ENCODE measurements at places on chromosomes 4 and X.

GRCh38 chr4:173525118-173526011 lies 4.7 kb downstream of the HAND2 start:
- no peak for DNase-seq

GRCh38 chr4:140048419-140048995 lies 105.5 kb downstream of the MAML3 start:
- no peak for DNase-seq

GRCh38 chr4:152779513-152780266 lies at the start of the genes ARFIP1 and TIGD4:
Gene ARFIP1 (plus strand): TSS chr4:152779954. CDS start chr4:152829634, 49,680 bp downstream.
Gene TIGD4 (minus strand): TSS chr4:152779730. CDS start chr4:152771004, 8,726 bp downstream.
- peak; percentile 98 for DNase-seq

GRCh38 chr4:99947190-99947578 lies 766 bp upstream of the DNAJB14 start:
- no peak for DNase-seq

GRCh38 chr4:189850239-189850856 lies 90.3 kb upstream of the FRG1 start:
- DNase-seq: no peak

- peak; percentile 35 for DNase-seq
These were observed 1.2 kb downstream of the CPEB2 start for GRCh38 chr4:15003401-15003890.

DNA sequence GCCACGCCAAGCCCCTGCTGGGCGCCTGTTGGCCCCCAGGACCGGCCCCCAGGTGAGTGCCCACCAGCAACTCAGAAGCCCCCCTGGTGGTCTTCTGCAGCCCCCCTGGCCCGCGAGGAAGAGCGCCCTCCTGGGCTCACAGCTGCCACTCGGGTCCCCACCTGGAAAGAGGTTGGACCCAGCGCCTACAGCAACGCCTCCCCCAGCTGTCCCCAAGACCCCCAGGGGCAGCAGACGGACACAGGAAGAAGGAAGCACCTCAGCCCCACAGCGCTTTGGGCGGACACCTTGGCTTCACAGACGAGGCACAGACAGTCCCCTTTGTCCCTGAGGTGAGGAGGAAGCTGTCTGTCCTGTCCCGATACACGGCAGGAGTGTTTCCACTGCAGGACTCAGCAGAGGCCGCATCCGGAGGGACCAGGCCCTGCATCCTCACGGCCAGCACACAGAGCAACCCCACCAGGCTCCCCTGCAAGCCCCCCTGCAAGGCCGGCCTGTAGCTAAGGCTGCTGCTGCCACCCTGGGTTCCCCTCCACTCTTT lies 115.6 kb upstream of the NKX1-1 start:
- no peak for DNase-seq

- no peak for DNase-seq
These were observed 132.8 kb upstream of the MAGEB16 start for GRCh38 chrX:35665311-35665710.

DNA sequence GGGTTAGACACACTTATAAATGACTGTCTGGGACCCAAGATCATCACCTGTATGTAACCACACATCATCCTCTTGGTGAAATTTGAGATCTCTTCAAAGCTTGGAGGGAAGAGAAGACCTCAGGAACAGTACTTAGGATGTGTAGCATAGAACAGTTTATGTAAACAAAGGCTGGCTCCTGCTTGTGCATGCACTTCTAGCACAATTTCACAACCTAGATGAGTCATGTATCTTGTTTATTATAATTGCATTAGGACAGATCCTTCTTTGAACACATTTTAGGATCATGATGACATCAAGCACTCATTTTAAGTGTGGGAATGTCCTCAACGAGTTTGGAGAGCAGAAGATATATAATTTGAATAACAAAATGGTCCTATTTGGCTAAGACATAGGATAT lies 26.3 kb upstream of the ZMAT1 start:
- no peak for DNase-seq

GRCh38 chr4:122100508-122100907 lies 51.6 kb upstream of the BLTP1 start:
- no peak for DNase-seq

- no peak for DNase-seq
These were observed 17.5 kb downstream of the STX18 start for GRCh38 chr4:4524364-4524763.

DNA sequence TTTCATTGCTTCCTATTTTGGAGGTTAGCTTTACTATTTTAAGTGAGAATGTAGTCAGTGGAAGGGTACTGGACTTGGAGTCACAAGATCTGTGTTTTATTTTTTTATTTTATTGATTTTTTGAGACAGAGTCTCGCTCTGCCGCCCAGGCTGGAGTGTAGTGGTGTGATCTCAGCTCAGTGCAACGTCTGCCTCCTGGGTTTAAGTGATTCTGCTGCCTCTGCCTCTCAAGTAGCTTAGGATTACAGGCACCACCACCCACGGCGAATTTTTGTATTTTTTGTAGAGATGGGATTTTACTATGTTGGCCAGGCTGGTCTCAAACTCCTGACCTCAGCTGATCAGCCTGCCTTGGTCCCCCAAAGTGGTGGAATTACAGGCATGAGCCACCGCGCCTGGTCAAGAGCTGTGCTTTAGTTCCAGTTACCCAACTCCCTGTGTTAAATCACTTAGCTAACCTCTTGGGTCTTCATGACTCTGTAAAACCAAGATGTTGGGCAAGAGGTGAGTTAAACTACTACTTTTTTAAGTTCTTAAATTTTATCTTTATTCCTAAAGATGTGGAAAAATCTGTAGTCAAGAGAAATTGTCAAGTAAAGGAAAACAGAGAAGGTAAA lies 11.2 kb downstream of the USP9X start:
- no peak for DNase-seq

GRCh38 chr4:6913350-6913905 lies 3.8 kb downstream of the TBC1D14 start:
- DNase-seq: no peak

DNA sequence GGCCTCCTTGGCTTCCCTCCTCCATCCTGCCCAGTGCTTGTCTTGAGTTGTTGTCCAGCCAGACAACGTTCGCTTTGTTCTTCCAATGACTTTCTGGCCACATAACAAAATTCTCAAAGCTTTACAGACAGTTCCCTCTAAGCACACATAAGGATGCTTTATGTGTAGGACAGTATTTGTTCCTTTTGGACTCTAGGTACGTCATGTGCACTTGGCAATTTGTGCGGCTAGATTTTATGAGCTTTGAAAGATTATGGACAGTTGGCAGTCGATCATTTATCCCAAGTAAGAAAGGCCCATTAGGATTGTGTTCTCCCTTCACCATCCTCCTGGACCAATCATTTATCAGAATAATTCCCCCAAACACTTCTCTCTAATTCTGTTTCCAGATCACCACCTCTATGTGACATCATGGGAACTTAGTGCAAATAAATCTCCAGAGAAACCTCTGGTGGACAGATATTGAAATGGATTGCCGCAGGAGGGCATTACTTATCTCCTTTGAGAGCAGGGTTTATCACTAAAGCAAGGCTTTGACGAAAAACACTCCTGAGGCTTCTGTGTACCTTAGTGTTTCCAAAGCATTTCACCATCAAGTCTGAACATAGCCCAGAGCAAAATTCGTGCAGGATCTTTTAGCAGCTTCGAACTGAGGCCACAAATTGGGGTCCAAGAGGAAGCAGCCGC lies 77.4 kb upstream of the BMPR1B start:
- DNase-seq: no peak

- no peak for DNase-seq
These were observed 866 bp upstream of the EMD start for GRCh38 chrX:154378059-154378798.

- DNase-seq: no peak
These were observed 5.2 kb upstream of the AMBN start for GRCh38 chr4:70586841-70587240.

DNA sequence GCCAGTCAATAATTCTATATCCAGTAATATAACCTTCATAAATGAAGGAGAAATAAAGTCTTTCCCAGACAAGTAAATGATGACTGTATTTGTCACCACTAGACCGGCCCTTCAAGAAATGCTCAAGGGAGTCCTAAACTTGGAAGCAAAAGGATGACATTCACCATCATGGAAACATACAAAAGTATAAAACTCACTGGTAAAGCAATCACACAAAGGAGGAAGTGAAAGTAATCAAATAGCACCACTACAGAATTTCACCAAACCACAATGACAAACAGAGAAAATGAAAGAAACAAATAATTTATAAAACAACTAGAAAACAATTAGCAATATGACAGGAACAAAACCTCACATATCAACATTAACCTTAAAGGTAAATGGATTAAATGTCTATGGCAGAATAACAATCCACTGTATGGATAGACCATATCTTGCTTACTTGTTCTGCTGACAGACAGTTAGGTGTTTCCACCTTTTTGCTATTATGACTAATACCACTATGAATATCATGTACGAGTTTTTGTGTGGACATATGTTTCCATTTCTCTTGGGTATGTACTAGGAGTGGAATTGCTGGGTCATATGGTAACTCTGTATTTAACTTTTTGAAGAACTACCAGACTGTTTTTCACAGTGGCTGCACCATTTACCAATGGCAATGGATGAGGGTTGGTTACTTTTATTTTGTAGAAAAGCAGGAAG lies 44.9 kb downstream of the NAT8L start:
- DNase-seq: no peak

DNA sequence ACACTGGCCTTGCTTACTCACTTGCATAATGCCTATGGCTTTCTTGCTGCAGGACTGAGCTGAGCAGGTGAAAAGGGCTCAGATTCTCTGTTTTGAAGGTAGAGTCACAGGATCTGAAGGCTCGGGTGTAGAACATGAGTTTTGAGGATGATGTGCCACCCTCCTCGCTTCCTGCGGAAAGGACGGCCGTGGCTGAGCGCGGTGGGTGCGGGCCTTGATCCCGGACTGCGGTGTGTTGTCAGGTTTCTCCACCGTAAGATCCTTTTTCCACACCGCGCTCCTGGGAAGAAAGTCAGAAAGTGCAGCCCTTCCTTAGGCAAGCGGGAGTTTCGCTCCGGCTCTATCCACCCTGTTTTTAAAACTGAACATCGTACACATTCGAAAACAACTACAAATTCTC lies 36.2 kb downstream of the ZFP42 start:
- DNase-seq: no peak

- peak; percentile 87 for DNase-seq
These were observed 43.2 kb downstream of the TMEM144 start for GRCh38 chr4:158253350-158253980.

DNA sequence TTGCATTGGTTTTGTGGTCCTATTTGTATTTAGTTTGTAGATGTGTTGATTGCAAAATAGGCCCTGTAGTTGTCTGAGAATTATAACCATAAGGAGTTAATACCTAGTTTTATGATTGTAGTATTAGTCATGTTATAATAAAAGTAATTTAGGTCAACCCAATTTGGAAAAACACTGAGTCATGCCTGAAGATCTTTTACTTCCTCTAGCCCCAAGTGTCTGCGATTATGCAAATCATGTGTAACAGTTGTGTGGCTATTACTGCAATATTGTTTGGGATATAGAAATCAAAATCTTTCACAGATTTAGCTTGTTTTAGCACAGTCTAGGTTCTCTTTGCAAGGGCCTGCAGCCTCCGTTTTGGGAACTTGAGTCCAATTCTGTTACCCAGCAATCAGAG lies 12.6 kb downstream of the SRD5A3 start:
- DNase-seq: no peak

- DNase-seq: no peak
These were observed 178.4 kb downstream of the MGST2 start for GRCh38 chr4:139844057-139844456.

DNA sequence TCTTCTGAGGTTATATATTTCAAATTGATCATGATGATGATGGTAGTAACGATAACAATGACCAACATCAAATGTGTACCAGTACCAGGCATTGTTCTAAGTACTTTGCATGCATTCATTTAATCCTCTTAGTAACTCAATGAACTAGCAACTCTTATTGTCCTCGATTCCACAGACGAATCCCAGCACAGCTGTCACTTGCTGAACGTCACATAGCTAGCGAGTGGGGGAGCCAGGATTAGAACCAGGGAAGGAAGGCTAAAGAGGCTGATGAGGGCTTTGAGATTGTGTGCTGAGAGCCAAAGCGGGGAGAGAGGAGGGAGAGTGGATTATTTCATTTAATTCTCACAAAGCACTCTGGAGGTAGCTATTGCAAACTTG lies 103.6 kb downstream of the PHOX2B start:
- no peak for DNase-seq

DNA sequence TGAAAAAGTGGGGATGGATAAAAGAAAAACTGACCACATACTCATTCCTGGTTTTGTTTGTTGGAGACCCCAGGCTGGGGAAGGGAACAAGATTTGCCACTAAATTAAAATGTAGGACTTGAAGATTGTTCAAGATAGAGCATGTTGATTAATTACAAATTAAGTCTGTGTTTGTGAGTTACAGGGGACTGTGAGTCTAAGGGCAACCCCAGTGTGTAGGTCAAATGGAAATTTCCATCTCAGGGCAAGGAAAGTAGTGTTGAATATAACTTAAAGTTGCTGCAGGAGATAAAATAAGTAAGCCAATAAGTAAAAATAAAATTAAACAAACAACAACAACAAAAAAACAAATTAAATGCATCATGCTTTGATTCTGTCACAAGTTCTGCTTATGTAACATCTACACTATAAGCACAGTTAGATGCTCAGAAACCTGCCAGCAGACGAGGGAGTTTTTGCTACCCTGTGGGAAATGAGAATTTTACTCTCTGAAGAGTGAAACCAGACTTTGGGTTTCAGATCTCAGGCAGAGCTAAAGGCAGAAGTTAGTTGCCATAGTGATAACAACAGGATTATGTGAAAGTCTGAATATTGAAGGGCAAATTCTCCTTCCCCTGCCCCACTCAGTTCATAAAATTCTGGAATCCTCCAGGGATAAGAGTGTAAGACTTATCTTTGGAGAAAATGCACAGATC lies 352.3 kb downstream of the GRXCR1 start:
- DNase-seq: no peak

DNA sequence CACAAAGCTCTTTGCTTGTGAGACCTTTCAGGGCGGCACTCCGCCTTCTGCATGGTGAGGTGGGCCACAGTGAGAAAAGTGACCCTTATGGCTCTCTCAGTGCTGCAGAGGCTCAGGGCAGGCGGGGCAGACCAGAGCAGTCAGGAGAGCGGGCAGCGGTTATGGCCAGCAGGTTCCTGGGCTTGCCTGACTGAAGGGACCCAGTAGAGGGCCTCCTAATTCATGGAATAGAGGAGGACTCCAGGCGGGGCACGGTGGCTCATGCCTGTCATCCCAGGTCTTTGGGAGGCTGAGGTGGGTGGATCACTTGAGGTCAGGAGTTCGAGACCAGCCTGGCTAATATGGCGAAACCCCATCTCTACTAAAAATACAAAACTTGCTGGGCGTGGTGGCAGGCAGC lies 91.4 kb downstream of the CLNK start:
- DNase-seq: no peak

- no peak for DNase-seq
These were observed 39.9 kb upstream of the NFXL1 start for GRCh38 chr4:47954245-47954644.

DNA sequence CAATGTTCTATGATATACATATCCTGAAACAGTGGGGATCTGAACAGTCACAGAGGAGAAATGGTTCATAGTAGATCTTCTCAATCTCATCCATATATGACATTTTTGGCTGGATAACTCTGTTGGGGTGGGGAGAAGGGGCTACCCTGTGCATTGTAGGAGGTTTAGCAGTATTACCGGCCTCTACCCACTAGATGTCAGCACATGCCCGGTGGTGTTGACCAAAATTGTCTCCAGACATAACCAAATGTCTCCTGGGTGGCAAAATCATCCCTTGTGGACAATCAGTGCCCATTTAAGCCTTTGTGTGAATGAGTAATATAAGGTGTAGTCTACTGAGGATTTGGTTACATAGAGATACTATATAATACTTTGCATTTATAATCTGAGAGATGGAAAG lies 89.9 kb downstream of the PLS3 start:
- peak; percentile 63 for DNase-seq

All from midbrain (tissue), 1 donor.